Sigmoid colon (tissue), 7 donors: ENCODE measurements at places on chromosomes 7 and 10. TPM values are rescaled to one million over a fixed set of nuclear protein-coding genes. Genes with fewer than 3 reads are reported as not detected.

DNA sequence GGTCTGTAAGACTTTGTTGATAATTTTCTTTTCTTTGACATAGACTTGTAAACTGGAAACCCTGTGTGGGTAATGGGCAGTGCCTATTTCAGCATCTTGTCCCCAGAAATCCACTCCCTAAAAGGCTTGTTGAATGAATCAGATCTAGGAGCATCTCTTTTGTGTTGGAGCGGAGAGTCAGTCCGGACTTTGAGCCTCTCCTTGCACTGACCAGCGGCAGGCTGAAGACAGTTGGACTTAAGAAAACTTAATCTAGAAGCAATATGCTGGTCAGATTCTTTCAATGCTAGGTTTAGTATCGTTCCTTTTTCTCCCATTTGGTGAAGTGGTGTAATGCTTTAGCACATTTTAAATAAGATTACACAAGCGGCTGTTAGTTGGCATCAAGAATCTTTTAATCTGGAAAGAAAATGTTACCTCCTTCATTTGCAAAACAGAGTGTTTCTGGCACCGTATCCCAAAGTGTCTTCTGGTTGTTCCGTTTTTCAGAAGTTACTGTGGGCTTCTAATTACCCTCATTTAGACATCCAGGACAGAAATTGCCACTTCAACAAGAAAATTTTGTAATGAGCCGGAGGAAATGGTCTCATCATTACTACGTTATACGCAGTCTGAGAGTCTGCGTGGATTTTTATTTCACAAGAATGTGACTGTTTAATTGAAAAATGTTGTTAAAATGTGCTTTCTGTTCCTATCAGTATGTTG lies 74.7 kb downstream of the CUX1 start:
- no peak for DNase-seq

- DNase-seq = peak; percentile 84
These were observed 26.5 kb upstream of the NUB1 start for GRCh38 chr7:151315038-151315655.

DNA sequence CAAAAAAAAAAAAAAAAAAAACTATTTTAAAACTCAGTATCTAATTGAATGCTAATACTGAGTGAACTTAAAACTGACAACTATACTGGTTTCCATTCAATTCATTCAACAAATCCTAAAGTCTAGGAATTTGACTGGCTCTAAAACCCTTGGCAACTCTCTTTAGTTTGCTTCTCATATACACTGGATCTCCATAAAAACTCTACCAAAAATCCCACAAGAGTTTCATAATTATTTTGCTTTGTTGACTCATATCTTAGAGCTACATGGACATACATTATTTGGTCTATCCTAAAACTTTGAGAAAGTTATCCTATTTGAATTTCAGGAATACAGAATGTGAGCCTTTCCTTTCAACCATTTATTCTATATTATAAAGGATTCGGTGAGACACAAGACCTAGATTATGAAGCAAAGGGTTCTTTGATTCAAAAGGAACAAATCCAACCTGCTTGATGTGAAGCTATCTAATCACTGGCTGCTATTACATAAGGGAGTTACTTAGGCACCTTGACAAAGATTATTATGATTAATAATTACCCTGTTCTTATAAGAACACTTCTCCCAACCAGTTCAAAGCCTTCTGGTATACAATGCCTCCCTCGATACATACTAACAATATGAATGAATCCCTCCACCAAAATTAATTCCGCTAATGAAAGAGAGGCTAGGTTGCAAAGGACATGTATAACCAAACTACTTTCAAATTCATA lies 15.8 kb upstream of the KMT2E start:
- no peak for DNase-seq

GRCh38 chr7:132577206-132578049 lies 1.2 kb upstream of the PLXNA4 start:
- DNase-seq = peak; percentile 88

DNA sequence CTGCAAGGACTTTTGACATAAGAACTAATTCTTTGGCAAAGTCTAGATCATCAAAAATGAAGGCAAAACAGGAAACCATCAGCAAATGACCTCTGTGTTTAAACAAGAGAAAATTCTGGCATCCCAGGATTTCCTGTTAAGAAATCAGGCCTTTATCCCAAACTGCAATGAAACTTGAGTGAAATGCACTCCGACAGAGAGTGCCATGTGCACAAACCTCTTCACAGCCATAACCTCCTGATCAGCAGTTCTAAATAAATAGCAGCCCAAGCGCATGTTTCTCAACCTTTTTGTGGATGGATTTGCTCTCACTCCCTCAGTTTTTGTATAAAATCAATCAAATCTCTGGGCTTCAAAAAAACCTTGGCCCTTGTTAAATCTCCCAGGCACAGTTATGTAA lies 107.7 kb upstream of the EEPD1 start:
- no peak for DNase-seq

DNA sequence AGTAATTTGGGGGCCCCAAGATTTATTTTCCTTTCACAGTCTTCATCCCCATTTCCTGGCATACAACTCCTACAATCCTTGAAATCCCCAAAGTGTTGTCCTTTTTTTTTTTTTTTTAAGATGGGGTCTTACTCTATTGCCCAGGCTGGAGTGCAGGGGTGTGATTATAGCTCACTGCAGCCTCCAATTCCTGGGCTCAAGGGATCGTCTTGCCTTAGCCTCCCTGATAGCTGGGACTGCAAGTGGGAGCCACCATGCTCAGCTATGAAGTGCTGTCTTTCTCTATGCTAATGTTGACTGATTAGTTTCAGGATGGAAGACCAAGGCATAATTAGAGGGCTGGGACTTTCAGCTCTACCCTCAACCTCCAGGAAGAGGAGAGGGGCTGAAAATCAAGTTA lies 41.9 kb upstream of the KAT6B start:
- no peak for DNase-seq

- no peak for DNase-seq
These were observed 128.2 kb upstream of the SDK1 start for GRCh38 chr7:3172768-3173280.

- no peak for DNase-seq
These were observed 44.2 kb upstream of the PRSS58 start for GRCh38 chr7:142301923-142302550.

DNA sequence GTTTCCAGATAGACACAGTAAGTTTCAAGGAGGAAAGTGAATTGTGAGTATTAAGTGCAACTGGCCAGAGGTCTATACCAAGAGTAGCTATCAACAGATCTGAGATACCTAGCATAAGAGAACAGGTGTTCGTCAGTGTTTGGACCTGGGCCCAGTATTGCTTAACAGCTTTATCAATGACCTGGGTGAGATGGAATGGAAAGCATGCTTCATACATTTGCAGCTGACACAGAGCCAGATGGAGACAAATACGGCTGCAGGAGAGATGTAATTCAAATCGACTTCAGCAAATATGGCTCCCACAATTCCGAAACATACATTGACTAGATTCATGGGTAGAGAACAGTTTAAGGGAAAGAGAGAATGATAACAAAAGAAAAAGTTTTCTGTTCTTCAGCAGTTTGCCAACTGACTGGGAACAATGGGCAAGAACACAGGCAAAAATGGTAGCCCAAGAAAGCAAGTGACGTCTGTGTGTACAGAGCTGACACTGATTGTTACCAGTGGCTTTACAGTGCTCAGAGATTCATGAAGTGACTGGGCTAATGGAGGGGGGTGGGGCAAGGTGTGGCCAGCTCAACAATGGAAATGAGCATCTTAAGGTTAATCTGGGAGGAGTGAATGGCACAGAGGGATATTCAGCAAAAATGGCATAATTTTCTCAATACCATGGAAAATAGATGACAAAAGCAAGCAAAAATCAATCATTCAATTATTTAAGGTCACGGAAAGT lies 28.0 kb upstream of the COBL start:
- no peak for DNase-seq

- DNase-seq = no peak
These were observed 35.7 kb downstream of the ITPRID1 start for GRCh38 chr7:31549611-31550010.

GRCh38 chr10:91022924-91023699 lies 102.2 kb upstream of the ANKRD1 start:
- peak; percentile 66 for DNase-seq

DNA sequence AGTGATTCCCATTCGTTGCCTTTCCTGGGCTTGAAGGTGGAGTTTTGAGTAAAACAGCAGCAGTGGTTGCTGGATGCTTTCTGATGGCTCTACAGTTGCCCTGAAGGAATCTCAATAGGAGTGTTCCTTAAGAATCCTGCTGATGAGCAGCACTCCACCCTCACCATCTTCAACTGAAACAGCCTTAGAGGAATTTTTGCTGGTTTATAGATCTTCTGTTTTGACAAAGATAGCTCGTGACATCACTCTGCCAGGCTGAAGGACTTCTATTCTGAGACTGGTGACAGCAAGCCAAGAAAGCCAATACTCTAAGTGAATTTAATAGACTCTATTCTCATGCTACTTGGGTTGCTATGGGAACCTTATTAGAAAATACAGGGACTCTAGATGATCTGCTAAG lies 1014.7 kb downstream of the NRG3 start:
- no peak for DNase-seq

DNA sequence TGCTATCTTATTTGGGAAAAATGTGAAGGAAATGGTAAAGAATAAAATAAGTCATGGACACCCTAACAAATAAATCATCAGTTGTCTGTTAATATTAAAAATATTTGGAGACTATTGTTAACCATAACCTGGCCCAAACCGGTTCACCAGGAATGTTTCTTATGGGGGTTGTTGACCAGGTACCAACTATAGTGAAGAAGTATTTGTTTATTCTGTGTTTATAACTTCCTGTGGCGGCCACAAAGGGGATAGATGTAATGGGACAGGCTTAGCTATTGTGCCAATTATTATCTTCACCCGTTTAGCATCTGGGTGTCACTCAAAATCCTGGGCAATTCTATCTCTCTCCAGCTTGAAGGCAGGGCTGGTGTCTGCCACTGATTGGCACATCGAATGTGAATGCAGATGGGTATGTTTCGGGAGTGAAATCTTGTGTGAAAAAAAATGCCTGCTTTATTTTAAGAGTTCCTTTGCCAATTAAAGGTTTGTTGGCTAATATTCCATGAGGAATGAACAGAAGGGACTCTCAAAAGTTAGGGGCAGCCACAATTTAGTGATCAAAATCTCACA lies 500.9 kb downstream of the ARL4A start:
- DNase-seq = no peak

DNA sequence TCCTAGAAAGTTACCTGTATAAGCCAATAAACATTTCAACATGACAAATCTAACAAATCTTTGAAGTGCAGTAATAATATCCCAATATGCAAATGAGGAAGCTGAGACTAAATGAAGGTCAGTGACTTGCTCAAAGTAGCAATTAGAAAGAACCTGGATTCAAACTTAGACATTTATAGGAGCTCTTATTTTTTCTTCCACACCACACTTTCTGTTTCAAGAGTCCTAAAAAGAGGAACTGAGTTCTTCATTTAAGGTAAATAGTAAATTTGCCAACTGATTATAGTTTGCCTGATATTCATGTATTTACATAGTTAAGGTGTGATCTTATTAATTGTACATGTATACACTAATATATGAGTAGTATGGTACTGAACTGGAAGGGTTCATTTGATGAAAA lies 44.0 kb downstream of the KLHDC10 start:
- no peak for DNase-seq

GRCh38 chr7:2255145-2256139 lies 13.4 kb downstream of the NUDT1 start:
- no peak for DNase-seq

- no peak for DNase-seq
These were observed 26.4 kb downstream of the MBL2 start for GRCh38 chr10:52746169-52746568.

DNA sequence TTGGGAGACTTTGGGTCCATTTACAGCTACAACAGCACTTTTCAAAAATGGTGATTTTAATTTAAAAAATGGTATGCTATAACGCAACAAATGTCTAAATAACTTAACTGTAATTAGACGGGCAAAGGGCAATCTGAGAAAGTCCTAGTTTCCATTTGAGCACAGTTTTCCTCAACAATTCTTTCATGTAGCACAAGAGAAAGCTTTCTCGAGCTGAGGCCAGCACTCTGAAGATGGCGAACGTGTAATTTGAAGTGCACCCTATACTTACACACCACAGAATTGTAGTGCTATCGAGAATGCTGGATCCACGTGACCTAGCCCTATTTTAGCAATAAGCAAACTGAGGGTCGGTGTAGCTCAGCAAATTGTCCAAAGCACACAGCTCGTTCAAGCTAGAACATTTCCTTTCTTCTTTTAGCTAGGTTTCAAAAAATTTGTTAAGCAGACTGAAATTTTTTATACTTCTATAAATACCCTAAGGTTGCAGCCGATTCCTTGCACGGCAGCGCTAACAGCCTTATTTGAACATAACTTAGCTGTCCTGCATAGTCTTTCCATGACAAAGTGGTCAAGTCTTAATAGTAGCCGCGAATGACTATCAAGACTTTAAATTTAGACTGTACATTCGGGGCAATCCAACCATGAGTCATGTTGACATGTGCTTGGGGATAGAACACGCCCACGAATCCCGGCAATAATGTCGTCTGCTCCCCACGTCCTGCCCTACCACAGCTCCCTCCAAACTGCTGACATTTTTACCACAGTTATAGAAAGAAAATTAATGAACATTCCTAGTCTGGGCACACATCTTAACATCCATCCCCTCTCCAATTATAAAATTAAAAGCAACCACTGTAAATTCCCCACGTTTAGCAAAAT lies 10.0 kb downstream of the KLF6 start:
- peak; percentile 73 for DNase-seq

CH25H gene
- 6.7 TPM for total RNA-seq

CPA2 gene
- total RNA-seq = not detected
